ENCODE measurements at places on chromosomes 3 and 15.

DNA sequence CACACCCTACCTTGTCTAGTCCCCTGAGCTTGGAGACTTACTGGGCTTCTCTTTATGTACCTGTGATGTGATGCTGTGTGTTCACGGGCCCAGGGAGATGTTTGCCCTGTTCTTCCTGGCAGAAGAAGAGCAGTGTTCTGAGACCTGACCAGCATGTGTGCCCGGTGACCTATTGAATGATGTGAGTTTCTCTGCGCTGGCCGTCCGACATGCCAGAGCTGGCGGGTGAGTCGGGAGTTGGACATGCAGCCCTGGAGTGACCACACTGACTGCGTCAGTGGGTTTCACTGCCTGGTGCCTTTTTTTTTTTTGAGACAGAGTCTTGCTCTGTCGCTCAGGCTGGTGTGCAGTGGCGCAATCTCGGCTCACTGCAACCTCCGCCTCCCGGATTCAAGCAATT, 42.3 kb downstream of the CGNL1 start:
- DNase-seq: no peak

- no peak for DNase-seq
These were observed 1.2 kb upstream of the SNAPC5 start for GRCh38 chr15:66498501-66499386.

DNA sequence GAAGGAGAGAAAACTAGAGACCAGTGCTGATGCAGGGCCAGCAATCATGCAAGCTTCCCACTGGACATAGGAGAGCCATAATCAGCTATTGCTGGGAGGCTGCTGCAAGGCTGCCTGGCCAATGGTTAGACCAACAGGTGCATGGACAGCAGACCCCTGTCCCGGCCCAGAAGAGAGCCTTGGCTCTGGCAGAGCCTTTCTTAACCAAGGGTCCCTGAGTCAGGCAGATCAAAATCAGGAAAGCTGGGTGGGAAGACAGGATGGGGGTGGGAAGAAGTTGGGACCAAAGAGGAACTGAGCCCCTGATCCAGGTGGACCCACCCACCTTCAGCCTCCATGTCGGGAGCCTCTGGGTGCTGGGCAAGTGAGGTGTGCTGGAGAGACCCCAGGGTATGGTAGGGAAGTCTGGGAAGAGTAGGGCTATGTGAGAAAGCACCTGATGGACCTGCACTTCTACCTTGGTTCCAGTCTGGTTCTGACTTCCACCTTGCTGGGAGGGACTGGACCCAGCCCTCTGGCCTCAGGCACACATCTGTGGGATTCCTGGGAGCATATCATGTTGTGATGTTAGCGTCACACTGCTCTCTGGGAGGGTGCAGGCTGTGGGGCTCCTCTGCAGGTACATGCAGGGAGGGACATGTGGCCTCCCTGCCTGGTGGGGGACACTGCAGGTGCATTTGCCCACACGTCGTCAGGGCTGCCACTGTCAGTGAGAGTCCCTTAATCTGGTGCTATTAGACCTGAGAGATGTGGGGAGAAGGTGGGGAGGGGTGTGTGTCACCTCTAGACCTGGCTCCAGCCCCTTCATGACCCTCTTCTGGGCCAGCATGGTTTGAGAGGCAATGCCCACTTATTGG, 24.7 kb downstream of the KY start:
- no peak for DNase-seq

DNA sequence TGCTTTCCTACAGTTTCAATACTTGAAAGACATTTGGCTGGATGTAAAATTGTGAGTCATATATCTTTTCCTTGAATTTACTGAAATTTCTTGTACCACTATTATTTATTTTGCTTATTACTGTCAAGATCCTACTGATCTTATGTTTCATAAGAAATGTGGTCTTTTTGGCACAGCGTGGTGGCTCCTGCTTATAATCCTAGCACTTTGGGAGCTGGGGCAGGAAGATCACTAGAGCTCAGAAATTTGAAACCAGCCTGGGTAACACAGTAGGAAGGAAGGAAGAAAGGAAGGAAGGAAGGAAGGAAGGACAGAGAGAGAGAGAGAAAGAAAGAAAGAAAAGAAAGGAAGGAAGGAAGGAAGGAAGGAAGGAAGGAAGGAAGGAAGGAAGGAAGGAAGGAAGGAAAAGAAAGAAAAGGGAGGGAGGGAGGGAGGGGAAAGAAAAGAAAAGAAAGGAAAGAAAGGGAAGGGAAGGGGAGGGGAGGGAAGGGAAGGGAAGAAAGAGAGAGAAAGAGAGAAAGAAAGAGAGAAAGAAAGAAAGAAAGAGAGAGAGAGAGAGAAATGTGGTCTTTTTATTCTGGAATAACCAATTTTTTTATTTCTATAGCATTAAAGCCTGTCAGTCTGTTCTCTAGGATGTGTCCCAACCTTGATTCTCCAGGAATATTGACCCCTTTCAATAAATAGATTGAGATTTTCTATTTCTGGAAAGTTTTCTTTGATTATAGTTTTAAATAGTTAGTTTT, 572.0 kb upstream of the TGFBR2 start:
- DNase-seq: no peak

DNA sequence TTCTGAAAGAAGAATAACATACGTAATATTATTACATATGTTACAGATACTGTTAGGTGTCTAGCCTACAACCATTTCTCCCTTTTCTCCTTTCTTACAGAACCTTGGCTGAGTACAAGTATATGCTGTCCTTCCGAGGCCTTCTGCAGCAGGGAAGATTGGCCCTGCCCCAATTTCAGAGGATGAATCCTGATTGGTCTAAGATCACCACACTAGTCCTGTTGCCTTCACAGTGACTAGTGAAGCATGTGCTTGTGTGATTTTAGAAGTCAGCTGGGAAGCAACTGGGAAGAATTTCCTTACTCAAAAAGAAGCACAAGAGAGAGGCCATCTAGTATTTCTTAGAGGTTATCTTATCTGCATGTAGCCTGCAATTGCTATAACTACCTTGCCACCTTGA, 30.6 kb upstream of the MECOM start:
- no peak for DNase-seq

DNA sequence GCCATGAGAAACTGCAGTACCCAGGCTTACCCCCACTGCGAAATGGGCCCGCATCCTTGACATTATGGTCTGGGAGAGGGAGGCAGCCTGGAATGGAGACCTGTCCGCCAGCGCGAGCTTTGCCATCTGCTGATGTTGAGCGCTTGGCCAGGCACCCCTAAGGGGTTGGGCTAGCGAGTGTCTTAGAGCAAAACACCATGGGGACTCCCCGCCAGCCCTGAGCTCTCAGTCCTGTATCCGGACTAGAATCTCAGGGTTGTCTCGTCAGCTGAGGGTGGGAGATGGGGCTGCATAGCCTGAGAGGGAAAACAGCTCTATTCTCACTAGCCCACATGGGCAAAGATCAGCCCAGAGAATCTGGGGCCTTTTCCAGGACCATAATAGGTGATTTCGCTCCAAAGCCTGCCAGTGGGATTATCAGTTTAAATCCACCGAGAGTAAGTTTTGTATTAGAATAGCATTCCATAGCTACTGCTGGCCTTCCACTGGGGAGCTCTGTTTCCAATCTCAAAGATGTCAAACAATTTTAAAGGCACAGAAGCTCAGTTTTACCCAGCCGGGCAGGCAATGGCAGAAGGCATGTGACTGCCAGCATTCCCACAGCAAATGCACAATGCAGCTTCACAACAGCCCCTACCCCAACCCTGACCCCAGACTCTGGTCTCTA, 167.5 kb upstream of the TPM1 start:
- no peak for DNase-seq

DNA sequence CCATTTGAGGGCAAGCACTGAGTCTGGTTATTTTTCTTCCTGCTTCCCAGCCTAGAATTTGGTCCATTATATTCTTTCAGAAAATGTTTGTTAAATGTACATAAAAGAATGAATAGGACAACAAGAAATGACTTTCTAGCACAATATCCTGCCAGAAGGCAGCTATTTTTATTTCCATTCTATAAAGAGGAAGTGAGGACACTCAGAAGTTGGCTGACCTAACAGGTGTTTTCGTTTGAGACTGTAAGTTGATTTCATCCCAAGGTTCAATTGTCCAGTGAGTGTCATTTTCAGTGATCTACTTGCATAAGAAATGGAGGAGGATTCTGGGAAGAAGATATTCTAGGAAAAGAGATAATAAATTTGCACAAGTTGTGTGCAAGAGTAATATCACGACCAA, 191.9 kb upstream of the POU1F1 start:
- no peak for DNase-seq

DNA sequence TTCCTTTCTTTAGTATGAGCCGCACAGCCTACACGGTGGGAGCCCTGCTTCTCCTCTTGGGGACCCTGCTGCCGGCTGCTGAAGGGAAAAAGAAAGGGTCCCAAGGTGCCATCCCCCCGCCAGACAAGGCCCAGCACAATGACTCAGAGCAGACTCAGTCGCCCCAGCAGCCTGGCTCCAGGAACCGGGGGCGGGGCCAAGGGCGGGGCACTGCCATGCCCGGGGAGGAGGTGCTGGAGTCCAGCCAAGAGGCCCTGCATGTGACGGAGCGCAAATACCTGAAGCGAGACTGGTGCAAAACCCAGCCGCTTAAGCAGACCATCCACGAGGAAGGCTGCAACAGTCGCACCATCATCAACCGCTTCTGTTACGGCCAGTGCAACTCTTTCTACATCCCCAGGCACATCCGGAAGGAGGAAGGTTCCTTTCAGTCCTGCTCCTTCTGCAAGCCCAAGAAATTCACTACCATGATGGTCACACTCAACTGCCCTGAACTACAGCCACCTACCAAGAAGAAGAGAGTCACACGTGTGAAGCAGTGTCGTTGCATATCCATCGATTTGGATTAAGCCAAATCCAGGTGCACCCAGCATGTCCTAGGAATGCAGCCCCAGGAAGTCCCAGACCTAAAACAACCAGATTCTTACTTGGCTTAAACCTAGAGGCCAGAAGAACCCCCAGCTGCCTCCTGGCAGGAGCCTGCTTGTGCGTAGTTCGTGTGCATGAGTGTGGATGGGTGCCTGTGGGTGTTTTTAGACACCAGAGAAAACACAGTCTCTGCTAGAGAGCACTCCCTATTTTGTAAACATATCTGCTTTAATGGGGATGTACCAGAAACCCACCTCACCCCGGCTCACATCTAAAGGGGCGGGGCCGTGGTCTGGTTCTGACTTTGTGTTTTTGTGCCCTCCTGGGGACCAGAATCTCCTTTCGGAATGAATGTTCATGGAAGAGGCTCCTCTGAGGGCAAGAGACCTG, 13.2 kb downstream of the GREM1 start:
- DNase-seq: peak; percentile 8

DNA sequence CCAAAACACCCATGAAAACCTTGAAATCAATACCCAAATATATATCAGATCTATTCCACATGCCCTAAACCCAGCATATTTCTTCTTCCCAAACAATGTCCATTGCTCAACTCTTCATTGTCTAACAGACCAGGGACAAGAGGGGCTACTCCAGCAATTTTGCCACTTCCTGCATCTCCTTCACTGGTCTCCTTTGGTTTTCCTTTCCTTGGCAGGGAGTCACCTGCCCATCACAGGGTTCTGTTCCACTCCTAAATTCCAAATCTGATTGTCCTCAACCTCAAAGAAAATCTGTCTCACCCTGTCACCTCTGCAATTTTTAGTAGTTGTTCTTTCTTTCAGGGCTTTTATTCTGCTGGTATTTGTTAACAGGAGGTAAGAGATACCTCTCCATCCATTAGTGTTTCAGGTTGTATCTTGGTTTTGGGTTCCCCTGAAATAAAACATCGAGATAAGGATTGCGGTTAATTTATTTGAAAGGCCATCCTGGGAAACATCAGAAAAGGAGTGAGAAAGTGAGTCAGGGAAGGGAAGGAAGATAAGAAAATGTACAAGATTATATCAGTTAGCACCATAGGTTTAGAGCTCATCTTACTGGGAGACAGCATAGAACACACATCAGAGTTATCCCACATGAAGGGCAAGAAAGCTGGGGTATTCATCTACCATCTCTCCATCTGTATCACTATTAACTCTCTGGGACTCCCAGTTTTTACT, 13.6 kb downstream of the ZBED2 start:
- no peak for DNase-seq

GRCh38 chr15:65077981-65078352, 1.4 kb downstream of the KBTBD13 start:
- no peak for DNase-seq

GRCh38 chr3:153881201-153881600, 240.0 kb upstream of the ARHGEF26 start:
- no peak for DNase-seq

- no peak for DNase-seq
These were observed 900 bp upstream of the HYAL3 start for GRCh38 chr3:50299929-50300680.

DNA sequence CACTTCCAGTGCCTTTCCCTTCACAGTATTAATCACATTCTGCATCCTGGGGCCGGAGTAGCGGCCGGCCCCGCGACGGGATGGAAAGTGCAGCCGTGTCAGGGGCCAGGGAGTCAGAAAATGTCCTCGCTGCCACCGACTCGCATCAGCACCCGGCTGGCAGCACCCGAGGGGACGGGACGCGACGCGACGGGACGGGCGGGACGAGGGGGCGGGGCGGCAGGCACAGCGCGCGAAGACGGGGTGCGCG, 353 bp downstream of the ATG3 start:
- peak; percentile 46 for DNase-seq

GRCh38 chr3:194200422-194201081, 64.6 kb downstream of the HES1 start:
- DNase-seq: no peak

GRCh38 chr15:25245801-25246622, 192.8 kb downstream of the UBE3A start:
- DNase-seq: no peak

Measured in NCI-H1048 (cell line).